ENCODE measurements at places on chromosomes 6 and 20. TPM values are rescaled to one million over a fixed set of nuclear protein-coding genes. Genes with fewer than 3 reads are reported as not detected.

The ZNF334 gene
- not detected for total RNA-seq

The MAS1 gene
- total RNA-seq = not detected

The RAET1L gene
- total RNA-seq = 0.49 TPM

The SUN5 gene
- total RNA-seq = not detected

The C6orf58 gene
- 0.09 TPM for total RNA-seq
